ENCODE measurements at places on chromosomes 12 and 14. TPM values are rescaled to one million over a fixed set of nuclear protein-coding genes. Genes with fewer than 3 reads are reported as not detected.
A peak's percentile ranks its signal among the peaks of the same experiment; 100 is the strongest.

- no peak for DNase-seq
- peaks cover 3% of the 10 kb centered on the region for H3K36me3 ChIP-seq
- H3K4me3 ChIP-seq = no peak overlapping the region
These were observed 55.4 kb downstream of the TEAD4 start for GRCh38 chr12:3014641-3015040.

DNA sequence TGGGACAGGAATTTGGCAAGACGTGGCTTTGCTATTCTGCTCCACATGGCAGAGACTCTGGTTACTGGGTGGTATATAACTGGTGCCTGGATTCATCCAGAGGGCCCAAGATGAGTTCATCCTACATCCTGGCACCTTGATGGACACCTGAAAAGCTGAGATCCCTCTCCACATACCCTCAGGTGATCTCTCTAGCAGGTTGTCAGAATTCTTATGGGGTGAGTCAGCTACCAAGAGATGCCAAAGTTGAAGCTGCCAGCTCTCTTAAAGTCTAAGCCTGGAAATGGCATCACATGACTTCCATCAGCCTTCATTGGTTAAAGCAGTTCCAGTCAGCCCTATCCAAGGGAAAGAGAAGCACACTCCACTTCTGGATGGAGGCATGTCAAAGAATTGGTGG is 300.7 kb upstream of the SEL1L start:
- DNase-seq = no peak
- H3K4me1 ChIP-seq = no peaks in the 10 kb centered on the region
- no peaks in the 10 kb centered on the region for H3K36me3 ChIP-seq
- H3K27me3 ChIP-seq = no peaks in the 10 kb centered on the region

DNA sequence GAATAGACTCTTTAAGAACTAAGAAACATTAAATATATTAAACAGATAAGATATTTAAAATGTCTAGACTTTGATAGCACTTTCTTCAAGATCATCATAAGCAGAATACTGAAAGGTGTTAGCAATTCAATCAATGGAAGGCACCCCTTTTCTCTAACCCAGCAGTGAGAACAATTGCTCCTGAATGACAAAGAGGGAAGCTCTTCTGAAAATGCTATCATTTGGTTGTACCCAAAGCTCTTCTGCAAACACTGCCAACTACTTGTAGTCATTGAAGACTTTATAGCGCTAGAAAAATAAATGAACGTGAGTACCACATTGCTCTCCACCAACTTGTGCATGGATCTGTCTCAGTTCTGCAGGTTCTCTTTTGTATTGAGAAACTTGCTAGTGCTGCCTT is 62.2 kb upstream of the LMO3 start:
- H3K27ac ChIP-seq = no peak overlapping the region
- DNase-seq = no peak
- no peak overlapping the region for H3K4me3 ChIP-seq

GRCh38 chr12:50647479-50647878 is 116.4 kb upstream of the ATF1 start:
- H3K27me3 ChIP-seq = no peaks in the 10 kb centered on the region
- H3K27ac ChIP-seq = no peak overlapping the region
- no peak overlapping the region for H3K4me3 ChIP-seq
- 0 out of 2 replicates have a peak, but pooled peaks cover 2% of the 10 kb centered on the region for H3K36me3 ChIP-seq
- H3K4me1 ChIP-seq = no peaks in the 10 kb centered on the region

GRCh38 chr14:94685166-94685581 is 73.0 kb downstream of the SERPINA3 start:
- H3K36me3 ChIP-seq = no peaks in the 10 kb centered on the region
- peaks cover 6% of the 10 kb centered on the region for H3K4me1 ChIP-seq
- H3K4me3 ChIP-seq = no peak overlapping the region
- no peak overlapping the region for H3K27ac ChIP-seq

DNA sequence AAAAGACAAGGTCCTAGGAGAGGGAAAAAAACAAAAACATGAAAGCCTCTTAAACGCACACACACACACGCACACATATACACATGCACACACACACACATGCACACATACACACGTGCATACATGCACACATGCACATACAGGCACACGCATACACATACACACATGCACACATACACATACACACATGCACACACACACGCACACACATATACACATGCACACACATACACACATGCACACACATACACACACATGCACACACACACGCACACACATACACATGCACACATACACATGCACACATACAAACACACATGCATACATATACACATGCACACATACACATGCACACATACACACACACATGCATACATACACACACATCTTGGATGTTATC is 78.1 kb upstream of the PPP2R5C start:
- peaks cover 14% of the 10 kb centered on the region for H3K27me3 ChIP-seq
- no peaks in the 10 kb centered on the region for H3K36me3 ChIP-seq
- DNase-seq = no peak
- peaks cover 4% of the 10 kb centered on the region for H3K4me1 ChIP-seq

DNA sequence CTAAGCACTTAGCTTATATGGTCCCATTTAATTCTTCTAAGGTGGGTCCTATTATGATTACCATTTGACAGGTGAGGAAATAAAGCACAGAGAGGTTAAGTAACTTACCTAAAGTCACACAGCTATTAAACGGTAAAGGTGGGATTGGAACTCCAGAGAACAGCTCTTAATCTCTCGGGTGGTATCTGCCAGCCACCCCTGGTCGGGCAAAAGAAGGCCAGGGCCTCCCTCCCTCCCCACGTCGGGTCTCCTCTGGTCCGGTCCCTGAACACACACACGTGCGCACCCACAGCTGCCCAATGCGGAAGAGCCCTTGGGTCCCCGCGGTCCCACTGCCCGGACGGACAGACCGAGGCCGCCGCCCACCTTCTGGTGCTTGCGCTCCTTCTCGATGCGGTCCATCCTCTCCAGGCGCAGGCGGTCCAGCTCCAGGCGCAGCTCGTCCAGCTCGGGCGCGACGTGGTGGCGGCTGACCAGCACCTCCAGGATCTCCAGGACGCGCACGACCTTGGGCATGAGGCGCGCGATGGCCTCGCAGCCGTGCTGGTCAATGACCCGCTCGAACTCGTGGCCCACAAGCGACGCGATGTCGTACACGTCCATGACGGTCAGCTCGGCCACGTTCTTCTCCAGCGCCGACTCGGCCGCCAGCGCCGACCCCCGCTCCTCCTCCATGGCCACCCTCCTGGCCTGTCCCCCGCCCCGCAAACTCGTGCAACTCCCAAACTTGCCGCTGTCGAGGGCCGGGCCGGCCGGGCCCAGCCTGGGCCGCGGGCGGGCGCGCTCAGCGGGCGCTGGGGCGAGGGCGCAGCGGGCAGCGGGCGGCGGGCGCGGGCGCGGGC is 490 bp downstream of the RILPL1 start:
- peak; percentile 77 for DNase-seq
- no peaks in the 10 kb centered on the region for H3K27me3 ChIP-seq
- H3K4me1 ChIP-seq = no peaks in the 10 kb centered on the region
- peak overlapping the region; percentile 66 for H3K4me3 ChIP-seq

- no peaks in the 10 kb centered on the region for H3K27me3 ChIP-seq
- H3K4me1 ChIP-seq = no peaks in the 10 kb centered on the region
- DNase-seq = no peak
- H3K4me3 ChIP-seq = no peak overlapping the region
- H3K27ac ChIP-seq = no peak overlapping the region
These were observed 28.8 kb upstream of the RPH3A start for GRCh38 chr12:112762753-112763152.

DNA sequence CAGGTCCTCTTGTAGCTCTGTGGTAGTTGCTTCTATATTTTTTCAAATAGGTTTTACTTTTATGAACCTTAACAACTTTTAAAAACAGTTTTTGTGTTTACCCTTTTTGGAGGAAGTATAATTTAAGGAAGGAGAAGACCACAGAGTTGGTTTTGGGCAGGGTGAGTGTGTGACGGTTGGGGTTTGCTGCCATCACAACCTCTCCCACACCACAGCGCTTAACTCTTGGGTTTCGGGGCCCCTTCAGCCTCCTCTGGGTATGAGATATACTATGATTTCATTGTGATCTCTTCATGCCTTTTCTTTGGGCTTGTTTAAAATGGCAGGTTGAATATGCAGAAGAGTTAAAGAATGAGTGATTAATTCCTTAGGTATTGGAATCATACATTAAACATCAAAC is 228.7 kb upstream of the CRY1 start:
- H3K4me1 ChIP-seq = no peaks in the 10 kb centered on the region
- peaks cover 37% of the 10 kb centered on the region for H3K27me3 ChIP-seq
- no peak overlapping the region for H3K27ac ChIP-seq
- H3K36me3 ChIP-seq = no peaks in the 10 kb centered on the region

DNA sequence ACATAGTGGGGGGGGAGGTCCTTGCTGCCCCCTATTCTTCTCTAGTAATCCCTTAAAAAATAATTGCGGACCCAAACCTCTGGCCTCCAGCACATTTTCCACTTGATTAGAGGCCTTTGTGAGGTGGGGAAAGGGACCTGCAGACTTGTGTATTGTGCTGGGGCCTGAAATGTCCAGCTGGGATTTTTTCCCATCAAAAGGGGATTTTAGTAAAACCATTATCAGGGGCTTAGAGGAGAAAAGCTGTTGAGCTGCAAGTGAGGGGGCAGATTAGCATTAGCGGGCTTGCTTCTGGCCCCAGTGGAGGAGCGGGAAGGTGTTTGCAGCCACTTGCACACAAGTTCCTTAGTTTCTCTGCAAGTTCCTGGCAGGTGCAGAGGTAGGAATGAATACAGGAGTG is 13.9 kb downstream of the FBXL14 start:
- DNase-seq = no peak
- no peak overlapping the region for H3K27ac ChIP-seq
- no peaks in the 10 kb centered on the region for H3K36me3 ChIP-seq
- H3K4me1 ChIP-seq = no peaks in the 10 kb centered on the region

DNA sequence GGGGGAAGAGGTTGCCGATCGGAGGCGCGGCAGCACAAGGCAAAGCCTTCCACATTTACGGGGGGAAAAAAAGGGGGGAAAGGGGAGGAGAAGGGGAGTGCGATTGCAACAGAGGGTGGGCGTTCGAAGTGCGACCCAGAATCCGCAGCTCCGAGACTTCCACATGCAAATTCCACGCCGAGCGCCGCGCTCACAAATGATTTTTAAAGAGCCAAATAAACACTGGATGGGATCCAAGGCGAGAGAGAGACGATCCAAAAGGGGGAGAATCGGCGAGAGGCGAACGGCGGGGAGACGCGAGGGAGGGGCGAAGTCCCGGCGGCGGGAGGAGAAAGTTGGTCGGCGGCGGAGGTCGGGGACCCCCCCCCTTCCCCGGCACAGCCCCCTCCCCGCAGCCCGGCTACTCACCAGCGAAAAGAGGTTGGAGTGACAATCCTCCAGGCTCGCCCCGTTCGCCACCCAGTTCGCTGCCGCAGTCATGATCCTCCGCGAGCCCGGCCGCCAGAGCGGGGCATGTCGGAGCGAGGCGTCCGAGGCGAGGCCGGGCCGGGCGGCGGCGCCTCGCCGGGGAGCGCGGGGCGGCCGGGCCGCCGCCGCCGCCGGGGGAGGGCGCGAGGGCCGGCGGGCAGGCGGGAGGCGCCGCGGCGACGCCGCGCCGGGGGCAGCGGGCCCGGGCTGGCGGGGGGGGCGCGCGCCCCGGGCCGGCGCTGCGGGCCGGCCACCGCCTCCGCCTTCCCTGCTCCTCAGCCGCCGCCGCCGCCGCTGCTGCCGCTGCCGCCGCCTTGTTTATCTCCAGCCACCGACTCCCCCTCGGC is 634 bp downstream of the MED13L start:
- no peaks in the 10 kb centered on the region for H3K27me3 ChIP-seq
- H3K4me3 ChIP-seq = peak overlapping the region; percentile 89
- DNase-seq = no peak

GRCh38 chr12:79001404-79001803 is 136.8 kb downstream of the SYT1 start:
- H3K4me1 ChIP-seq = peaks cover 2% of the 10 kb centered on the region
- H3K4me3 ChIP-seq = no peak overlapping the region
- no peaks in the 10 kb centered on the region for H3K27me3 ChIP-seq
- no peaks in the 10 kb centered on the region for H3K36me3 ChIP-seq

DNA sequence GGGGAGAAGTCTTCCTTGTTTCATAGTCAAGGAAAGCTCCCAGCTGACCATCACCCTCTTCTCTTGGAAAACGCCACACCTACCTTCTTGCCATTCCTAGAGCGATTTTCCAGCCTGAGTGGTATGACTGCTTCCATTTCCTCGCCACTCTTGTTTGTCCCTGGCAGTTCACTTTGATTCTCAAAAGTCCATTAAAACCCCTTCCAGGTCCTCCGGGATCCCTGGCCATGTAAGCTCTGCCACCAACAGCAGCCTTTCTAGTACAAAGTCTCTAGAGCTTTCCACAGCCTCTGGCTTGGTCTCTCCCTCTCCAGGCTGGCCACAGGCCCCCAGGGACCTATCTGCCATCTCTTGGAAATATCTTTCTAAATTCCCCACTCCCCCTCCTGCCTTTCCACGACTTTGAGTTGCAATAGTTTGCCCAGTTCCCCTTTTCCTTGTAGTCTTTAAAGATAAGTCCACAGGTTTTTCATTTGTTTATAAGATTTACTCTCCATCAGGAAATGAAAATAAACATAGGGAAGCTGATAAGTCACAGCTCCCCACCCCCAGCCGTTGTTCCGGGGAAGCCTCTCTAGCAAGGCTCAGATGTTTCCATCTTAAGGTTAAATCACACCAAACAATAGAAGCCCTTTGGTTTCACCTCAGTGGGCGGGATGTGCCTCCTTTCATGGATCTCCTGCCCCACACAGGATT is 42.9 kb upstream of the SINHCAF start:
- H3K4me3 ChIP-seq = peak overlapping the region; percentile 56
- peak; percentile 56 for DNase-seq
- peak overlapping the region; percentile 91 for H3K27ac ChIP-seq
- no peaks in the 10 kb centered on the region for H3K27me3 ChIP-seq
- H3K36me3 ChIP-seq = no peaks in the 10 kb centered on the region
- peaks cover 20% of the 10 kb centered on the region for H3K4me1 ChIP-seq

- no peaks in the 10 kb centered on the region for H3K4me1 ChIP-seq
- no peak overlapping the region for H3K4me3 ChIP-seq
- no peak for DNase-seq
- H3K27ac ChIP-seq = no peak overlapping the region
These were observed 40.7 kb upstream of the DACT1 start for GRCh38 chr14:58597041-58597440.

DNA sequence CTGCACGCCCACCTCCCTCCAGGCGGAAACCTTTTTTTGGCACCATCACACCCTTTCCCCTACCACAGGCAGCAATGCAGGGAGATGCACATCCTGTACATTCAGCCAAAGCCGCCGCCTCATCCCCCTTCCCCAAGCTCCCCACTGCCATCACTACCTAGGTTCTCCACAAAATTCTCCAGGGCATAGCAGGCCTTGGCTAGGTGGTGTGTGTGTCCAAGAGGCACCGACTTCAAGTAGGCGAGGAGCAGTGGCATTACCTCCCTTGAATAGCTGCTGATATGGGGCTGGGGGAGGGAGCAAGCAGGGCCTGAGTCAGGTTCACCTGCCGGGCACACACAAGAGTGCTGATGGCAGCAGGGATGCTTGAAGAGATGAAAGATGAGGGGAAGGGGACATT is 3.6 kb downstream of the IPO4 start:
- H3K4me3 ChIP-seq = no peak overlapping the region
- H3K27ac ChIP-seq = no peak overlapping the region
- H3K36me3 ChIP-seq = peaks cover 69% of the 10 kb centered on the region
- no peaks in the 10 kb centered on the region for H3K27me3 ChIP-seq
- no peaks in the 10 kb centered on the region for H3K4me1 ChIP-seq
- no peak for DNase-seq

RAPGEF3 gene
- 6.7 TPM for total RNA-seq

WDR20 gene
- 26.6 TPM for total RNA-seq

SERPINA3 gene
- not detected for total RNA-seq

CCDC198 gene
- not detected for total RNA-seq

CCDC197 gene
- not detected for total RNA-seq
